ENCODE measurements at places on chromosomes 1 and 21.

GRCh38 chr1:111967886-111968285, 21.6 kb downstream of the KCND3 start:
- DNase-seq = no peak

DNA sequence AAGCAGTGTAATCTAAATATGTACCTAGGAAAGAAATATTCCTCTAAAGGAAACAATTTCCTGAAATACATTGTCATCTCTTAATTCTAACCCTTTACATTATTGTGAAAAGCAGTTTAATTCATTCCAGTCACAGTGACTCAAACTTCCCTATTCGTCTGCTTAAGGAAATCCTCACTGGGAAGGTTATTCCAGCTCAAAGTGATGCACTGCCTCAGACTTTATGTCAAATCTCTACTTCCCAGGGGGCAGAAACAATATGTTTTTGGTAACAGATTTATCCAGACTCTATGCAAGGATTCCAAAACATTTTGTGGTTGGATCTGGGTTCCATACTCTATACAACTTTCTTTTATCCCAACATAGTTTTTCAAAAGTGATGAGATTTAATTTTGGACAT, 145.2 kb downstream of the NTMT2 start:
- no peak for DNase-seq

DNA sequence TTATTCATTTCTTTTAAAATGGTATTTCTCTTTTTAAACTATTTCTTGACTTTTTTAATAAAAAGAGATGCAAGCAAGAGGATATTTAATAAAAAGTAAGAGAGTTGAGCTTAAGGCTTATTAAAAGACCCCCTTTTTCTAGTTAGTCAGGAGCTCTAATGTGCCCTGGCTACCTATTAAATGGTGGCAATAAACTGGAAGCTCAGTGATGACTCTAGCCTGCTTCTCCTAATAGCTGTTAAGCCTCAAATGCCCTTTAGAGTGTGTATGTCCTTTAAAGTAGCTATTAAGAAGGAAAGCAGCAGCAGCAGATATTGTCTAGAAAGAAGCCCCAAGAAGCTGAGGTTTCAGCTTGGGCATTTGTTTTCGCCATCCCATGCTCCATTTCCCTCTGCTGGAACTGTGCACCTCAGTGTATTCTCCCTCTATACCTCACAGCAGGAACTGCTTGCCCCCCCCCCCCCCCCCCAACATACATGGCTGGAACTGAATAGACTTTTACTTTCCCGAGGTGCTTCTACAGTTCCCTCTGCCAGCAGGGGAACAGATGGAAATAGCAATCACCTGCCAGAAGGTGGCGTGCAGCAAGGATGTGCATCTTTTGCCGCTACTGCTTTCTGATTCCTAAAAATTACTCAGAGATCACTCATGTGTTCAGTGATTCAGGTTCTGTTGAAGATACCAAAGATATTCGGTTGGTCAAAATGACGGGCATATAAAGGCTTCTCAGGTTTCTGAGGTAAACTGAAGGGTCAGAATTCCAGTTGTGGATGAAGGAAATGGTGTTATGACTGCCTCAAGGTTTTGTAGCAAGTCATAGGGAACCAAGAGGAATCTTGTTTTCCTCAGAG, 2.5 kb downstream of the RGS4 start:
- no peak for DNase-seq

GRCh38 chr1:201565771-201566528, 27.0 kb downstream of the NAV1 start:
- DNase-seq = no peak

- no peak for DNase-seq
Observed at GRCh38 chr1:91022518-91022929, 689 bp upstream of the ZNF644 start.

DNA sequence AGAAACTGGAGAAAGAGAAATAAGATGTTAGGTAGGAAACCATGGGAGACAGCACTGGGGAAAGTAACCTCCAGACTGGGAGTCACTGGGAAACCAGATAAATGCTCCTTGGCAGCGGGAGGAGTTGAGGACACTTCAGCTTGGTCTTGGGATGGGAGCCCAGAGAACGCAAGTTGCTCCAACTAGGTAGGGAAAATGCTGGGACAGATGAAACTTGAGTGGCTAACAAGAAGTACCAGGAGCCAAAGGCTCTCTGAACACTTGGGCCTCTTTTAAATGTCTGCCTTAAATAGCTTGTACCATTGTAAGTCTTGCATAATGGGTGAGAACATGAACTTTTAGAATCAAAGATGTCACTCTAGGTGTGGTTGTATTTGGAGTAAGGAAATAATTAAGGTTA, 3.0 kb downstream of the NMNAT1 start:
- DNase-seq = no peak

GRCh38 chr1:1347663-1348419, 1.4 kb downstream of the DVL1 start:
- DNase-seq = peak; percentile 72

GRCh38 chr21:34618941-34619340, 4.0 kb upstream of the RCAN1 start:
- no peak for DNase-seq

DNA sequence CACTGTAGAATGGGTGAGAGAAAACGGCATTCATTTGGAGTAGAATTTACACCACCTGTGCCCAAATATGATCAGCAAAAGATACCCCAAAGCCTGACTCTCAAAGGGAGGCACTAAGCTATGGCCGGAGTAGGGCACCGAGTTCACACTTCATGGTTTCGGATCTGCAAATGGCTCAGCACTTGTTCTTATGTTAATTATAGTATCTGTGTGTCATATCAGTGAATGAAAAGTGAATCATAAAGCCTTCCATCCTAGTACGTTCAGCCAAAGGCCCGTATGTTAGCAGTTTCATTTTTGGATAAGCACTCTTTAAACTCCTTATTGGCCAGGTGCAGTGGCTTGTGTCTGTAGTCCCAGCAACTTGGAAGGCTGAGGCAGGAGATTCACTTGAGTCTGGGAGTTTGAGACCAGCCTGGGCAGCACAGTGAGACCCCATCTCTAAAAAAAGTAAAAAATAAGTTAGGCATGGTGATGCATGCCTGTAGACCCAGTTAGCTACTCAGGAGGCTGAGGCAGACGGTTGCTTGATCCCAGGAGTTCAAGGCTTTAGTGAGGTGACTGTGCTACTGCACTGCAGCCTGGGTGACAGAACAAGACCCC, 4.9 kb upstream of the CORT start:
- no peak for DNase-seq

DNA sequence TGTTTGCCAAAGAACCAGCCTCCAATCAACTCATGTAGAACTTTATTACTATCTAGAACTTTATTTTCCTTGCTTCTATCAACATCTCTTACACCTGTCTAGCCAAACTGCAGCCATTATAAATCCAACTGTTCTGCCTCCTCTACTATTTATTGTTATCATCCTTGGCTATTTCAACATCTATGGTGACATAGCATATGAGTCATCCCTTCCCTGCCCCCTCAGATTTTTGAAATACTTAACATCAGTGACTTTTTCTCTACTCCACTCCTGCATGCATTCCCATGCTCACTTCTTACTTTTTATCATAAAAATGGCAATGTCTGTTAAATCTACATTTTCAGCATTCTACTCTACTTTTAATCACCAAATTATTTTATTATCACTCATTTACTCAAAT, 544.9 kb upstream of the NEGR1 start:
- DNase-seq = no peak

- DNase-seq = no peak
Observed at GRCh38 chr21:44958471-44959191, 18.8 kb downstream of the SLX9 start.

- no peak for DNase-seq
Observed at GRCh38 chr21:18204931-18205330, 39.7 kb upstream of the CHODL start.

- DNase-seq = no peak
Observed at GRCh38 chr1:78146205-78146771, 100.5 kb downstream of the GIPC2 start.

DNA sequence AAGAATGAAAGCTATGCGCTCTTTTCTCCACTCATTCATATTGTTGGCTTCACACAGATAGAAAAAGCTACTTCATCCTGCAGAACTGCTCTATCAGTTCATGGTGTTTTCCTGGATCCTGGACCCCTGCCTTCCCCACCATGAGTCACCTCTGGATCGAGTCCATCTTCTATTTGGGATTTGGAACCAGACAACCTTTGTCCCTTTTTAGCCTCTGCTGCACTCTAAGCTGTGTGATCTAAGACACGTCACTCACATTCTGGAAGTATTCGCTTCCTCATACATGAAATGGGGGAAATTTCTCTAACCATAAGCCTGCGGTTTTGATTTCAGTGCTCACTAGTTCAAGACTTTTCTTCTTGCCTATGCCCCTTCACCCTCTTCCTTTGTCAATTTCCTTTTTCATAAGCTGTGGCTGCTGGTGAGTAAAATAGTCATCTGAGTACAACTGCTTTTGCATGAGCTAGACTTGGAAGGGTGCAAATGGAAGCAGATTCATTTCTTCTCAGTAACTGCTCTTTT, 14.1 kb upstream of the DEGS1 start:
- no peak for DNase-seq

- DNase-seq = no peak
Observed at GRCh38 chr1:58687516-58687915, 12.3 kb downstream of the MYSM1 start.

GRCh38 chr1:211912038-211912437, 81.5 kb upstream of the LPGAT1 start:
- no peak for DNase-seq

- DNase-seq = no peak
Observed at GRCh38 chr1:66589326-66589725, 55.4 kb downstream of the SGIP1 start.

DNA sequence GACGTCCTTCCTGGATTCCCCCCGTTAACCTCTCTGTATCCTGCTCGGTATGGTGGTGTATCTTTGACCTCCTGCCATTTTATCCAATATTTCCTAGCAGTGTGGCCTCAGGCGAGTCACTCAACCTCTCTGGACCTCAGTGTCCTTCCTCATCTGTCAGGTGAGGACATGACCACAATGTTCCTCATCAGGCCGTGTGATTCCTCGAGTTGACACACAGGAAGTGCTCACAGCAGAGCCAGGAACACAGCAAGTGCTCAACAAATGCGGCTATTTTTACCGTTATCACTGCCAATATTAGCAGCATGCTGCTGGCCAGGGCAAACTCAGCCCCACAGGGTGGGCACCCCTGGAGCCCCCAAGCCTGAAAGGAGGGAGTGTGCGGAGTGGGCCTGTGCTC, 450.2 kb downstream of the KIF26B start:
- no peak for DNase-seq
